ENCODE measurements at places on chromosomes 11 and 22.

- DNase-seq, result no peak
These were observed 34.0 kb downstream of the IRAG1 start for GRCh38 chr11:10659339-10660216.

- no peak for DNase-seq
These were observed 4.9 kb upstream of the TCN2 start for GRCh38 chr22:30602049-30602448.

DNA sequence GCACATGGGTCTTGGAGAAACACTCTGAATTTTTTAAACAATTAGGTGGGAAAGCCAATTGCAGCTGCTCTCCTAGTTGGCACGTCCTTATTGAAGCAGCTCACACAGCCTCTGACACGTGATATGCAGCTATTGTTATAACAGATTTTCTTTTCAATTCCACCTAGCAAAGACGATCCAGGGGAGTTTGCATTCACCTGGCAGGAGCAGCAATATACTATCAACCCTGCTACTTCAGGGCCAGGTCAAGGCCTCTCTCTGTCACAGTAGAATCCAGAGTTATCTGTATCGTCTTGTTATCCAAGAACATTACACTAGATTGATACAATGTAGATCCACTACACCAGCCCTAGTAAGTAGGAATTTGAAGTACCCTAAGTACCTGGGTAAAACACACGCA lies 8.3 kb downstream of the KRTAP5-11 start:
- DNase-seq, result no peak

DNA sequence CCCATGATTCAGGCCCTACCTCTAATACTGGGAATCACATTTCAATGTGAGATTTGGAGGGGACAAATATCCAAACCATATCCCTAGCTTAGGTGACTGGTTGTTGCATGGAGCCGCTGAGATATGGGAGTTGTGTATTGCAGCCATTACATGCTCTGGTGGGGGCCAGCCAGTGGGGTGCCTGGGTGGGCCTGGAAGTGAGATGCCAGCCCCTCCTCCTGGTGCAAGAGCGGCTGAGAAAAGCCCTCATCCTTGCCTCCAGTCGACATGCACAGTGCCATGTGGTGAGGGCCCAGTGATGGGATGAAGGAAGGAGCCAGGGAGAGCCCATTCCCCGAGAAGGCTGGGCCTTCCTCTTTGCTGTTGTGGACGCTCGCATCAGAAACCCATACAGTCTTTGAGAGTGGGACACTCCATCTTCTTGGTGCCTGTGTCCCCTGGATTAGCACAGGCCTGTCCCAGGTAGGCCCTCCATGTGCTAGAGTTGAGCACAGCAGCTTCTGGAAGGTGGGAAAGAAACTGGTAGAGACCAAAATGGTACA lies 1043.0 kb downstream of the TBC1D22A start:
- DNase-seq, result no peak

GRCh38 chr11:1780700-1781592 lies 17.2 kb upstream of the CTSD start:
- DNase-seq, result no peak

- peak; percentile 7 for DNase-seq
These were observed 207.6 kb downstream of the BRD1 start for GRCh38 chr22:49620003-49620556.

- no peak for DNase-seq
These were observed 52.2 kb downstream of the IRAG1 start for GRCh38 chr11:10641177-10641911.

DNA sequence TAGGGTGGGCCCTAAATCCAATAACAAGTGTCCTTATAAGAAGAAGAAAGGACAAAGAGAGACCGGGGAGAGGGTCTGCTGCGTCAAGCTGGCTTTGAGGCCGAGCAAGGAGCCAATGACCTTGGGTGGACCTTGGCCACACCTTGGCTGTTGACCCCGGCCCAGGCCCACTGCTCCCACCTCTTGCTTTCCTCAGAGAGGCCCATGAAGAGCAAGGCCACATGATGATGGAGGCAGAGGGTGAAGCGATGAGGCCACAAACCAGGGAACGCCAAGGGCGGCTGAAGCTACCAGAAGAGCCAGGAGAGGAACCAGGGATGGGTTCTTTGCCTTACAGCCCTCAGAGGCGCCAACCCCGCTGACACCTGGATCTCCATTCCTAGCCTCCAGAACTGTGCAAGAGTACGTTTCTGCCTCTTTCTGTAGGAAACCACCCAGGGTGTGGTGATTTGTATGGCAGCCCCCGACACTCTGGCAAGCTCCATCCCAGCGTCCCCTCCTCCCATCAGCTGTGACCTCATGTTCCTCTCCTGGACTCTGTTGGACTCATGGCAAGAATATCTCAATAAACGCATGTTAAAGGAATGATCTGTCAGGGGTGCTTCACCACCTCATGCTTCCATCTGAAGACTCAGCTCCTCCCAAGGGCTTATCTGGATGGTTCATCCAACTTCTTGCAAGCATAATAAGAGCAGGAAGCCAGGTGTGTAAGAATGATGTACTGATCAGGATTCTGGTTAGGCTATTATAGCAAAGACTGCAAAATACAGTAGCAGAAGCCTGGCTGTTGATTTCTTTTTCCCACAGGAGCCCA lies 41.6 kb upstream of the LINC01488 start:
- no peak for DNase-seq

Data from left ventricle myocardium inferior (tissue), 1 donor.